ENCODE measurements at places on chromosomes 3 and 15.

DNA sequence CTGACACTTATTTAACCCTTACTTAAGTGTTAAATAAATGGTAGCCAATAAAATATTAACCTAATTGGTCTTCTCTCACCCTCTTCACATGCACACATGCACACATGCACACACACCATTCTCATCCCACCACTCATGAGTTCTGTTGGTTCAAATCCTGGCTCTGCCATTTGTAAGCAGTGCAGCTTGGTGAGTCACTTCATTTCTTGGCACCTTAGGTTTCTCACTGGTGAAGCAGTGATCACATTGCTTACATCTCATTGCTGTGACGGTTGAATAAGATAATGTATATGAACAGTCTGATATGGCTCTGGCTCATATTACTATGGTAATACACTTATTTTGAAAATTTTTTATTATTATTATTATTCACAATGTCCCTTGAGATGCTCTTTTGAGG is 33.8 kb downstream of the RIOX2 start:
- no peak for DNase-seq

DNA sequence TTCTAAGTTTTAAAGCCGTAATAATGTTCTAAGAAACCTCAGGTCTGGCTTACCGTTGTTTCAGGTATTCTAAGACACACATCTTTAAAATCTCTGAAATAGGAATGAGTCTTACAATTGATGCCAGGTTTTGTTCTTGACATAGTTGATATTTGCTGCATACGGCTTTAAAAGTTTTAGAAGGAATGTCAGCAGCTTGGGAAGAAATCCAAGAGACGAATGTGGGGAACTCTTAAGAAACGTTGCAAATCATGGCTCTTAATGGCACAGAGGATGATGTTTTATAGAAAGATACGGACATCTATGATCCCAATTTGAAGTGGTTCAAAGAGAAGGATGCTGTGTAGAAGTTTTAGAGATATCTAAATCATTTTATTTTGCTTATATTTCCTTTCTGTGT is 11.5 kb downstream of the NUDT16 start:
- no peak for DNase-seq

DNA sequence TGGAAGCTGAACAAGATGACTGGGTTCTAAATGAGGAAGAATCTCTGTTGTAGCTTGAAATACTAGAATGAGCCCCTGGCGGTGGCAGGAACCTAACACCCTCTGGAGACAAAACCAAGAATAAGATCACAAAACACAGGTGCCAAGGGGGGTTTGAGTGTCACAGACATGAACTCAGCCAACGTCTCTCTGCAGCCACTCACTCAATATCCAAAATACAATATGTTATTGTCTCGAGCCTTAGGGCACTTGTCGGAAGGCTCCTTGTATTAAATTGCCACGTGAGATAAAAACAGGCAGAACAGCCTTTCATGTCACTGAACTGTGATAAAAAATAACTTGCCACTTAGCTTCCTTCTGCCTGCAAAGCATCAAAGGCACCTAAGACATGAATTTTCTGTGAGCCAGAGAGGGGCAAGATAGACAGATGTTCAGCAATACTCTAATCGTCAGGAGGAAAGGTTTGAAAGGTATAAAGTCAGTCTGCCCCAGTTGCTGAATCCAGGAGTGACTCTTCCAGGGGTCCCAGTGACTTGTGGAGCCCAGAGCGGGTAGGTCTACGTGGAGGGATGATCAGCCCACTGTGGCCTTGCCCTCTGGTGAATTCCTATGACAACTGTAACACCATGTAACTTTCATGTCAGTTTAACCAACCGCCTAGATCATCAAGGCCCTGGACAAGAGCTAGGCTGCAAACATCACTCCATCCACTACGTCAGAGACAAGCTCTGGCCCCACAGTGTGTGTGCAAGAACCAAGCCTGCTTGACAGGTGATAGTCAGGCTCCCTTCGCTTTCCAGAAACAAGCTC is 165.2 kb downstream of the OSBPL10 start:
- DNase-seq: peak; percentile 33

DNA sequence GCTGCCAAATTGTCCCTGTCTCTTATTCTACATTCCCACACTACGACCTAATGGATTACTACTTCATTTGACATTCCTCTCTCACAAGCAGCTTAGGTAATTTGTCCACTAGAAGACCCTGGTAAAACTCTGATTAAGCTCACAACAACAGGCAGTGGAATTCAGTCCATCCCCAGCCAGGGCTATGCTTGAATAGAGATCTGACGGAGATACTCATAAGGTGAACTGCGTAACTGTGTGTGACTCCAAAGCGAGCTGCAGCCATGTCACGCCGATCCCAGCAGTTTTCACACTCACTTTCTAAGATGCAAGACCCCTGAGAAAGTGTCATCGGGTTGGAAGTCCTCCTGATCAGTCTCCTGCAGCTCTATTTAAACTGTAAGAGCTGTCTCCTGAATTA is 25.7 kb upstream of the ROBO2 start:
- no peak for DNase-seq

DNA sequence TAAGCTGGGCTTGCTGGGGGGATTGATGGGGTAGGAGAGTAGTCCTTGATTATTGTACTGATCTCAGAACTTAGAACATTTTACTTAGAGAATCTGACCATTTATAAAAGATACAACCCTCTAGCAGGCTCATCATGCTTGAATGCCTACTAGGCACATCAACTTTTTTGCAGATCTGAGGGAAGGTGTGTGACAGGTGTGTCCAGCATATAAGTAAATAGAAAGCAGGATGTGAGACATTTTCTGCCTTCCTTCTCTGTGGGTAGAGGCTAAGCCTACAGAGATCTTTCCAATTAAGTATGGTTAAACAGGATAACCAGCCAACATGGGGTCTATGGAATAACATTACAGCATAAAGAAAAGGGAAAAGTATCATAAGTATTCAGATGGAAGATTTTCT is 159.1 kb downstream of the AKAP13 start:
- DNase-seq: no peak

GRCh38 chr3:145915787-145916186 is 245.2 kb downstream of the PLOD2 start:
- no peak for DNase-seq

DNA sequence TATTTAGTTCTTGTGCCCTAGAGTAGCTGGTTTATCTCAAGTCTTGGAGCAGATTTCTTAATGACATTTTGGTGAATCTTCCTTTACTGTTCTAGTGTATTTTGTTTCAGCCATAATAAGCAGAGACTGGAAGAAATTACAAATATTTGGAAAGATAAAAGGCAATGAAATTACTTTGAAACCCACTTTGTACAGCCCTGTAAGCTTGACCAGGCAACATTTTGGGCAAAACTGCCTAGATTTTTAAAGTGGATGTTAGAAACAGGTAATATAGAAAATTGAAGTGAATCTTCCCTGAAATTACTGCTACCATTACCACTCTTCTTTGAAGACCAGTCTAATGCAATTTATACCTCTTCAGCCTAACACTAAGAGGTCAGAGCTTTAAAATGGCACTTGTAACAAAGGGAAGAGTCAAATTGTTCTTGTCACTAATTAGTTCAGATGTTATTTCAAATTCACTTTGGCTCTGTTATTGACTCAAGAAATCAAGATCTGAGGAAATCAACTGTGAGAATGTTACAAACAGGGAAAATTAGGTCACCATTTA is 589.4 kb downstream of the NLGN1 start:
- no peak for DNase-seq

- DNase-seq: no peak
These were observed 116.2 kb upstream of the SLCO3A1 start for GRCh38 chr15:91737151-91737818.

DNA sequence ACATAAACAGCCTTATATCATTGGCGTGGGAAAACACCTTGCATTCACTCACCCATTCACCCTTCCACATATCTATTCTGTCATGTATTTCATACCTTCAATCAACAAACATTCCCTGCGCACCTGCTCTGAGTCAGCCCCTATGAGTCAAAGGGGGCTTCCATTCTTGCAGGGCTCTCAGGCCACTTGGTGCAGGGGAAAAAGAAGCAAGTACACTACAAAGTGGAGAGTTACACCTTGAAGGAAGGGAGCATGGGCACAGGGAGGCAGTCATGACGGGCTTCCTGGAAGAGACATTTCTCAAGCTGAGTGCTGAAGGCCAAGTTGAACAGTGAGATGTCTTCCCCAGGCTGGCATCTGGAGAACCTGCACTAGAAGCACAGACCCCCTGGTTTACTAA is 4.6 kb upstream of the AMOTL2 start:
- no peak for DNase-seq

DNA sequence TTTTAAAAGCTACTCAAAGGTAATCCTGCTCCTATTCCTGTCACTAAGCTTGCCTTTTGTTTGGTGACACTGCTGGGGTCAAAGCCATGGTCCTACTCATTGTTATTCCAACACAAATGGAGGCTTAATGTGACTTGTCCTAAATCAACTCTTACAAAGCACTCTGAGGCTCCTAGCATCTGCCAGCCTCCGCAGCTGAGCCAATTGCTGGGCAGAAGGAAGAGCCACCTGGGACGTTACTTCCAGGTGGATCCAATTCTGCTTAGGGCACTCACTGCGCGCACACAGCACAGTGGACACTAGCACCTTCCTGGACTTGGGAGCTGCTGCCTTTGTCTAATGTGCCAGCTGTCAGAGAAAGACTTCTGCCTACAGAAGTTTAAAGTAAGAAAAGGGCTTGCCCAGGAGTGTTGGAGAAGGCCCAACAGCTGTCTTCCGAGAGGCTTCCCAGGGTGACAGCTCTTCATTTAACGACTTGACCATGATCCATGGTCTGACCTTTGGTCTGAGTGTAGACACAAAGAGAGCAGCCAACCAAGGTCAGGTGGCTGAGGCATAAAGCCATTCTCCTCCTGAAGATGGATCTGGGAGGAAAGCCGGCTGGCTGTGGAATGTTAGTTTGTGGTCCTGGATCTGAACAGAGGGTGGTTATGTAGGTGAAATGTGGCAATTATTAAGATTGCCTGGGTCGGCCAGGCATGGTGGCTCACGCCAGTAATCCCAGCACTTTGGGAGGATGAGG is 102.2 kb downstream of the AQP9 start:
- DNase-seq: no peak

DNA sequence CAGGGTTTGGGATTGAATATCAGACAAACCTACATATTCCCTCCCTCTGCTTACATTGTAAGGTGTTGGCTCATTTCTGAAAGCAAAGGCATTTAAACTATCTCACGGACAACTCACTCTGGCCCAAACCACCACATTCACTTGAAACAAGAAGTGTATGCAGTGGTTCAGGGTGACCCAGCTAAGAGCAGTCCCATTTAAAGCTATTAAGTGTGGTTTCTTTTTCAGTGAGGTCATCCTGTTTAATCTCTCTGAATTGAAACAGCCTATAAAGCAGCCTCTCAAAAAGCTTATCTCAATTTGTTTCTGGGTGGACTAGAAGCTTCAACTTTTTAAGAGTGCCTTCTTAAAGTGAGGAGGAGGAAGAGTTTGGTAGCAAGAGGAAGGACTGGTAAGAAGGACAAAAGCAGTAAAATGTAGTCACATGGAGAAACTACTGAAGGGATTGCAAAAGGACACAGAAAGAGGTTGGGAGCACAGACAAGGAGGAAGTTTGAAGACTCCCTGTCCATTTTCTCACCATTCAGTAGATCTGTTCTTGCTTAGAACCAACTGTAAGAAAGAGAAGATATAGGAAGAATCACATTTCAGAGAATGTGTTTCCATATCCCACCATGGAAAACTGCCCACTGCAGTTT is 151.6 kb downstream of the TMCO5A start:
- DNase-seq: no peak

- DNase-seq: no peak
These were observed 104.8 kb upstream of the HERC1 start for GRCh38 chr15:63938486-63939061.

- DNase-seq: no peak
These were observed 20.2 kb downstream of the IL17RD start for GRCh38 chr3:57144952-57145351.

- no peak for DNase-seq
These were observed 106.4 kb downstream of the FBLN2 start for GRCh38 chr3:13655061-13655913.

DNA sequence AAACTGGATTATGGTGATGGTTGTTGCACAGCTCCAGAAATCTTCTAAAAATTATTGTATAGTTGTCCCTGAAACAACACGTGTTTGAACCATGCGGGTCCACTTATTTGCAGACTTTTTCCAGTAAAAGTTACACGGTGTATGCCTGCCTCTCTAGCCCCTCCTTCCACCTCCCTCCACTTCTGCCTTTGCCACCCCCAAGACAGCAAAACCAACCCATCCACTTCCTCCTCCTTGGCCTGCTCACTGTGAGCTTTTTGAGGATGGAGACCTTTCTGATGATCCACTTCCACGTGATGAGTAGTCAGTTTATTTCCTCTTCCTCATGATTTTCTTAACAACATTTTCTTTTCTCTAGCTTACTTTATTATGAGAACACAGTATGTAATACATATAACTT is 5.4 kb downstream of the CYFIP1 start:
- DNase-seq: no peak

DNA sequence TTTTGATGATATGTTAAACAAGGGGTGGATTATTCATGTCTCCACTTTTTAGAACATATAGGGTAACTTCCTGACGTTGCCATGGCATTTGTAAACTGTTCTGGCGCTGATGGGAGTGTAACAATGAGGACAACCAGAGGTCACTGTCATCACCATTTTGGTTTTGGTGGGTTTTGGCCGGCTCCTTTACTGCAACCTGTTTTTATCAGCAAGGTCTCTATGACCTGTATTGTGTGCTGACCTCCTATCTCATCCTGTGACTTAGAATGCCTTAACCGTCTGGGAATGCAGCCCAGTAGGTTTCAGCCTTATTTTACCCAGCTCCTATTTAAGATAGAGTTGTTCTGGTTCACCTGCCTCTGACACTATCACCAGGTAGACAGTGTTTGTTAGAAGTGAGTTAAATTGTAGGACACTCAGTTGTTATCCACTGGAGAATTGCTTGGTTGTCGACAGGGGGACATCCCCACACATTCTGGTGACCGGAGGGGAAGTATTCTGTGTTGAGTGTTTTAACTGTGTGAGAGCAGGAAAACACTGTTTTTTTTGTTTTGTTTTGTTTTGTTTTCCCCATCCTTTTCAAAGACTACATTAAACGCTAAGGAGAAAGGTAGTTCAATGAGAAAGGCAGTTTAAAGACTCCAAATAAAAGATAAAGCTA is 36.9 kb upstream of the SKIL start:
- DNase-seq: no peak

GRCh38 chr3:14063152-14063551 is 61.5 kb downstream of the CHCHD4 start:
- no peak for DNase-seq

DNA sequence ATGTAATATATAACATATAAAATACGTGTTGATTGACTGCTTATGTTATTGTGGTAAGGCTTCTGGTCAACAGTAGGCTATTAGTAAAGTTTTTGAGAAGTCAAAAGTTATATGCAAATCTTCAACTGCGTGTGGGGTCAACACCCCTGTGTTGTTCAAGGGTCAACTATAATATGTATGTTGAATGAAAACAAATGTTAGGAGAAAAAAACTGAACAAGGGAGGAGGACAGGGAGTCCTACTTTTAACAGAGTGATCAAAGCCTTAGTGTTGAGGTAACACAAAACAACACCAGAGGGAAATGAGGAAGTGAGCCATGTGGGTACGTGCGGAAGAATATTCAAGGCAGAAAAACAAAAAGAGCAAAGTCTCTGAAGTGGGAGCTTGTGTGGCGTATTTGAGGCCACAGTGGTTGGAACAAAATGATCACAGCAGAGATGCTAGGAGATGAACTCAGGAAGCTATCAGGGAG is 62.5 kb downstream of the SFMBT1 start:
- peak; percentile 45 for DNase-seq

GRCh38 chr15:101620671-101621070 is 31.5 kb downstream of the TM2D3 start:
- no peak for DNase-seq

- DNase-seq: no peak
These were observed 4.1 kb upstream of the COX17 start for GRCh38 chr3:119681279-119681678.
